ENCODE measurements at places on chromosomes 5 and 9.

DNA sequence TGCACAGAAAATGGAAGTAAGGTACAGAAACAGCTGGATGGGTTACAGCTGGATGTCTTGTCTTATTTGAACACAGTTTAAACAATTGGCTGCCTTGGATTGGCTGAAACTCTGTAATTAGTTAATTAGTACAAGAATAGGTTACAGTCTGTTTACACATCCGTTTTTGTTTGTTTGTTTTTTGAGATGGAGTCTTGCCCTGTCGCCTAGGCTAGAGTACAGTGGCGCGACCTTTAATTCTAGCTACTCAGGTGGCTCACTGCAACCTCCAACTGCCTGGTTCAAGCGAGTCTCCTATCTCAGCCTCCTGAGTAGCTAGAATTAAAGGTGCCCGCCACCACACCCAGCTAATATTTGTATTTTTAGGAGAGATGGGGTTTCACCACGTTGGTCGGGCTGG is 368.7 kb upstream of the KLF4 start:
- ATAC-seq: no peak

GRCh38 chr9:105251733-105252404 is 7.4 kb downstream of the SLC44A1 start:
- no peak for ATAC-seq

DNA sequence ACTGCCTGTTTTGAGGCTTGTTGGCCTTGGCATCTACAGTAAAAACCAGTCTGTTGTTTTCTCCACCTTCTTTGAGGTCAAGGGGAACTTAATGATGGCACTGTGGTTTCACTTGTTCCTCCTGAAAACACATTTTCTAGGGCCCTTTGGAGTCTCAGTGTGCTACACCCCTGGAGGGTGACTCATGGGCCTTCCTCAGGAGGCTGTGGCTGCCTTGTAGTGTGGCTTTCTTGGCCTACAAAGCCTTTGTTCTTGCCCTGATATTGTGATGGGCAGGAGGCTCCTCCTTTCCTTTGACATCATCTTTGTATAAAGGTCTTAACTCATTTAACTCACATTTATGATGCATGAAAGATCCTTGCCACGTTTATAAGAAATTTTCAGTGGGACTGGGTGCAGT is 56.3 kb upstream of the GPBP1 start:
- peak; percentile 81 for ATAC-seq

DNA sequence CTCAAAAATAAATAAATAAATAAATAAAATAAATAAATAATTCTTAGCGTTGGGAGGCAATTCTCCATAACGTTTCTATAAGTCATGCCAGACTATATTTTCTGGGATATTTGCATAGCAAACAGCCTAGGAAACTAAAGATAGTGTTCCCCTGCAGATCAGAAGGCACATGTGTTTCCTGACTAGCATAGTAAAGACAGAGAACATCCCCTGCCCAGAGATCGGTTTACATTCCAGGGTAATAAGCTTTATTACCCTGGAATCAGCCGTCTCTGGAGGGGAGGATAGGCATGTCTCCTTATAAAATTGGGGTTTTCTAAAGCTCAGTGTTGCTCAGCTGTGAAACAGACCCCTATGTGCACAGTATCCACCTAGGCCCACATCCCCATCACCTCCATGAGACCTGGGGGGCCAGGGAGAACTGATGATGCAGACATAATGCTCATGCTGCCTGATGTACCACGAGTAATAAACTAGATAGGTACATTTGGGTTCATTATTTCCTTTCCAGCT is 36.9 kb upstream of the IFNK start:
- no peak for ATAC-seq

DNA sequence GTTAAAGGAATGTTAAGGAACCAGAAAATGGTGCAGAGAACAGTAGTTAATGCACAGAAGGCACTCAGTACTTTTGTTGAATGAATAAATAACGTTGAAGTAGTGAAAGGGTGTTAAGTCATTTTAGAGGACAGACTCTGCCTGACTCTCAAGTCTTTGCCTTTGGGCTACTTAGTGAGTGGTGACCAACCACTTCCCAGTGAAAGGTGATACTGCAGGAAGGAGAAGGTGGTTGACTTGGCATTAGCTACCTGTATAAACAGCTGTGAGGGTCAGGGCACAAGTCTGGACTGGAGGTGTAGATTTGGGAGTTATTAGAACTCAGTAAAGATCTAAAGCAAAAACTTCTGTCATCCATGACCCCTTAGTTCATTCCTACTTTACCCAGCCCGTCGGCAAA is 4.9 kb upstream of the SHB start:
- ATAC-seq: no peak

DNA sequence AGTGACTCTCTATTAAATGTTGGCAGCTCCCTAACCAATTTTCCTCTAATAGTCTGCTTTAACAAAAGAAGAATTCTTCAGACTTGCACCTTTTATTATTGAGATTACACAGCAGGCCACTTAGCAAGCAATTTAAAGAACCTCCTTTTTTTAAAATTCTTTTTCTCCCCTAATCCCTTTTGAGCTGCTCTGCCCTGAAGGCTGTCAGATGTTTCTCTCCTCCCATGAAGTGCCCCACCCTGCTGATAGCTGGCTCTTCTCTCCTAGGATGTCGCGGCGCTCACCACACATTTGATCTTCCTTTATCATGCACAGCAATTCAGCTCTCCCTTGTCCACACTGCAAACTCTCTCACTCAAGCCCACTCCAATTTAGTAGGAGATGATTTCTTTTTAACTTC is 1471.1 kb upstream of the ACO1 start:
- no peak for ATAC-seq

DNA sequence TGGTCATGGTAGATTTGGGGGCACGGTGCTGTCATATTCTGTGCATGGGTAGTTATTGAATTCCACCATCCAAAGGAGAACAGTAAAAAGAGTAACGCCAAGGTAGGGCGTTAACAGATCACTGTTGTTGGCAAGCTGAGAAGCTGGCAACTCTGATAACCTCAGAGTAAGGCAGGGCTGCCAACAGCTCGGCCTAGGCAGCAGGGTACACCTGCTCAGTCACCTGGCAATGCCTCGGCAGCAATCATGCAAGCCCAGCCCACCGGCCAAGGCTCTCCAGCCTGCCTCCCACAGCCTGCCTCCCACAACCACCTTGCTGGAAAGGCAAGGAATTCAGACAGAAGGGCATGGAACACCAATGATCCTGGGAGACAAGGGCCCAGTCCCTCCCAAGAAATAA is 63.9 kb downstream of the KLHL3 start:
- no peak for ATAC-seq

DNA sequence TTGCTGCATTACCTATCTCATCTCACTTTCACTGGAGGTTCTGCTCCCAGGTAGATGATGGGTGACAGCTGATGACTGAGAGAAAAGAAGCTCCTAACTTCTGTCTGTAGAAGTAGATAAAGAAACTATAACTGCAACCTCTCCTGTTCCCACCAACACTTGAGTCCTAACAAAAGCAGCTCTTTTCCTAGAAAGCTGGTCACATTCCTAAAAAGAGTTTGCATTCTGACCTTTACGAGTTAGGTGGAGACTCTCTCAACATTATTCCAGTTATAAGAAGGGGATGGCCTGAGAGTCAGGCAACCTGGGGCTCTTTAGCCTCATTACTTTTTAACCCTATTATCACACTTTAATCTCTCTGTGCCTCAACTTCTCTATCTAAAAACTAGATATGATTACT is 8.9 kb upstream of the PCAT7 start:
- no peak for ATAC-seq

DNA sequence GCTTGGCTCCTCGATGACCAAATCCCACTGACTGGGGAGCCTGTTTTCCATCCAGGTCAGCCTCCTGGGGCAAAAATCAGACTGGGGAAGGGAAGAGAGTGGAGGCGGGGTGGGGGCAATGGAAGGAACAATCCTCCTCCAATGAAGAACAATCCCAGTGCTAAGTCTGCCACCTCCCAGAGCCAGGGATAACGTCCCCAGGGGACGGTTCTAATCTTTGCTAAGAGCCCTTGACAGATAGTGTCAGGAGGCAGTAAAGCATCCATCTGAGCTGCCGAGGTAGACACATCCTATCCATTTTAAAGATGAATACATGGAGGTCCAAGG is 298.5 kb upstream of the MSX2 start:
- ATAC-seq: no peak

- no peak for ATAC-seq
Observed at GRCh38 chr9:92276331-92277032, 17.0 kb downstream of the IARS1 start.

DNA sequence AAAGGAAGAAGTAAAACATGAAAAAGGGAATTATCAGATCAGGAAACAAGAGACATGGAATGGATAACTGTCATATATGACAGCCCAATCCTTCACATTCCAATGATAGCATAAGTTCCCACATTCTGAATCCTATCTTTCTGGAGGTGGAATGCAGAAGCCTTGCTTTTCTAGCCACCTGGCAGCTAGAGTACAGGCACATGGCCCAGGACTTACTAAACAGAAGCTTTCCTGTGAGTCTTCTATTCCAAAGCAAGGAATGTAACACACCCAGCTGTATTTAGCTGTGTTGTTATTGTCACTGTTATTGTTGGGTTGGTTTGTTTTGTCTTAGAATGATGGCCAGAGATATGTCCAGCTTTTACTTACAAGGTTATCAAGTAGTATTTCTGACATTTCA is 780.5 kb upstream of the ZNF608 start:
- ATAC-seq: no peak

DNA sequence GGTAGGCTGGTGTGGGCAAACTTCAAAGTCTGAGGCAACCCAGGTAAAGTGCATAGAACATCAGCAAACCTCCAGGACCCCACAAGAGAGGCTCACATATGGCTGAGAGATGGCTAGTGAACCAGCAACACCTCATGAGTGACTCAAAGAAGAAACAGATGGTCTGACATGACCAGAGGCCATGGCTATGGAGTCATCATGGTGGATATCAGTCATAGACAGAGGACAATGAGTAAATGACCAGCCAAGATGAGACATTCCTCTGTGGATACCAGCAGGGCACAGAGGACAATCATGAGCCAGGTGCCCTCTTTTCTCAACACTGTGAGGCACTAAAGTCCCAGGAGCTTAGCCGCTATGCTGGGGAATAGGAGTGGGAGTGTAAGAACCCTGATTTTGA is 180.8 kb downstream of the RASEF start:
- no peak for ATAC-seq

DNA sequence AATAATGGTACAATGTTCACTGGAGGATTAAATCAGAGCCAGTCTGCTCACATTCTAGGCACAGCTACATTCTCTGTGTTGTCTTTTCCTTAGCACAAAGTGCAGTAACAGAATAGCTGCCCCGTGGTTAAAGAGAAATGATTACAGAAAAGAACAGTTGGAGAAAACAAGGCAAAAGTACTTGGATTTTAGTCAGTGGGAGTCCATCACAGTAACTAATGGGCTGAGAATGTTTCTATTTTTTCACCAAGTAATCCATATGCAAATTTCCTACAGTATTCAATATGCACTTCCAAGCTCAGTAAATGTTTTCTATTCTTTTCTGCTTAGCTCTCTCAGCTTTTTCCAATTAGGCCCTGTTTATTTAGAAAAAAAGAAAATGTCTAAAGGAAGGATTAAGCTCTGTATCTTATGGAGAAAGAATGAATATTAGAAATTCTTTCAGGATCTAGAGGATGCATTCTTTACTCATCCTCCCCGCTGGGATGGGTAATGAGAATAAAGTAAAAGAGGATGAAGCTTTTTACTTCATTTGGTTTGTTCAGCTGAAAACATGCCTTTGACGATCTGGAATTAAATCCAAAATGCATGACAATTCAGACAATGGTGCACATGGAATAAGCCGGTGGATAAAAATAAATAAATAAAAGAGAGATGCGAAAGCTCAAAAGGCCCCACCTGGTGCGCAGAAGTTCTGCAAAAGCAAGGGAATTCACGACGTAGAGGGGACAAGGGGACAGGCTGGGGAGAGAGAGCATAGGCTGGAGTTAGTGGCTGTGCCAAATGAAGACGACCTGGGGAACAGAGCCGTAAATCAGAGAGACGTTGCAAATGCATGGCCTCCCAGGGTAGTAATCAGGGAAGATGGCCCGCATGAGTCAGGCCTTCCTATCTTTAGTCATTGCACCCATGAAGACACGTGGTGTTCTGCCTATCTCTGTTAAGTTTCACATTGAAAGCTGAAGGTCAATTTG is 345.2 kb downstream of the GLIS3 start:
- ATAC-seq: no peak

All from stimulated activated memory B cell treated with anti-CD40 and anti-IgM and Interleukin-4, amounts not matched to agents 10 μg/mL and 1 μg/mL and 100 μg/mL, for 72 hours (primary cell).